ENCODE measurements at places on chromosomes 7 and 10.

DNA sequence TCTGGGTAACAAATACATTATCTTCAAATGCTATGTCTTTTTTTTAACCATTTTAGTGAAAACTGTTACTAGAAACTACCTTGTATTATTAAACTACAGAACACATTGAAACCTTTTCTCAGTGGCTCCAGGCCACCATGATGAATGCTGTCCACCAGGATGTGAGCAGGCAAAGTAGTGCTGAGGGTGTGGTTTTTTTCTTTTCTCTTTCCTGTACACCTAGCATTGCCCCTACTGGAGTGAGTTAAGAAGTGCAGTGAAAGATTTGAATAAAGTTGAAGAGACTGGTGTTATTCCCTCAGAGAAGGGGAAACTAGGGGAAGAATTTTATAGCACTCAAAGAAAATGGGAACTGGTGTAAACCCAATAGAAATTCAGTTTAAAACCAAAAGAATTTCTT lies 120.0 kb upstream of the SAMD8 start:
- no peak for DNase-seq

- no peak for DNase-seq
Observed at GRCh38 chr7:5425507-5426225, 2.0 kb upstream of the TNRC18 start.

DNA sequence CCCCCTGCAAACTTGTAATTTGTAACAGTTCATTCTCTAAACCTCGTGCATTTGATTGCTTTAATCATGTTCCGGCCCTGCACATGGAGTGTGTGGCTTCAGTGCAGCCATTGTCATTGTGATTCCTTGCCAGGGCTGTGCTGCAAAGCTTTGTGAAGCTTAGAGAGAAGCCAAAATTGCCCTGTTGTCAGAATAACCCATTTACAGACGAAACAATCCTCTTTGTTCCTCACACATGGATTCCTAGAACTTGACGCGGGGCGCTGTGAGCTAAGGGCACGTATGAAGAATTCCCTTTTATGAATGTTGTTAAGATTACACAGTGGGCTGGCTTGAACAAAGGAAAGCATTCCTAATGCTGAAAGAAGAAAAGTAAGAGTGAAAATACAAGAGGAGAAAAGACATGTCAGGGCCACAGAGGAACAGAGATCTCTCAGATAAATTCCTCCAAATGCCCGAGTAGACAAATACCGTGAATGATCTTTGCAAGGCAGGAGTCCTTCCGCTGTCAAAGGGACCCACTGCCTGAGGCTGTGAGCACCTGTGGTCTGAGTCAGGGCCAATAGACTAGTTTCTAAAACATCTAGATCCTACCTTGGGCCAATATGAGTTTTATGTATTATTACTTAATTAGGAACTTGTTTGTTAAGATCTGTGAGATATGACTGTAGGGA lies 205.4 kb upstream of the C7orf33 start:
- DNase-seq, result no peak

DNA sequence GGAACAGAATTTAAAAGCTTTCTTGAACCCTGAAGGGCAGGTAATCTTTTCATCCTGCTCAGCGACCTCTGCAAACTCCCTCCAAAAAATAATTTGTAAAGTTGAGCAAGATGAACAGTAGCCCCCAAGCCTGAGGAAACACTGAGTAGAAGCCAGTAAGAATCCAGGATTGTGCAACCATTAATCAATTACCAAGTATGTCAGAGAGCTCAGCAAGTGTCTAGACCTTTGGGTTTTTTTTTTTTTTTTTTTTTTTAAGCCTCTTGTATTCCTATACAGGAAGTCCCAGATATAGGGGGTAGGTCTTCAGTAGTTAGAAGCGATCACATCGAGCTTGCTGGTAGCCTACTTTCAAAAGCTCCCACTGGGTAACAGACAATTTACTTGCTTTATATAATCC lies 155.2 kb downstream of the DGKI start:
- no peak for DNase-seq

GRCh38 chr7:43844662-43845061 lies 24.7 kb downstream of the MRPS24 start:
- DNase-seq, result no peak

- no peak for DNase-seq
Observed at GRCh38 chr10:30227481-30227880, 121.6 kb downstream of the MTPAP start.

- no peak for DNase-seq
Observed at GRCh38 chr7:30652698-30653641, 29.3 kb downstream of the CRHR2 start.

GRCh38 chr10:338171-339037 lies 203.1 kb downstream of the ZMYND11 start:
- DNase-seq, result no peak

GRCh38 chr7:46202379-46202778 lies 281.3 kb upstream of the IGFBP3 start:
- DNase-seq, result no peak

GRCh38 chr7:26675143-26675887 lies 189.1 kb downstream of the SKAP2 start:
- DNase-seq, result no peak

DNA sequence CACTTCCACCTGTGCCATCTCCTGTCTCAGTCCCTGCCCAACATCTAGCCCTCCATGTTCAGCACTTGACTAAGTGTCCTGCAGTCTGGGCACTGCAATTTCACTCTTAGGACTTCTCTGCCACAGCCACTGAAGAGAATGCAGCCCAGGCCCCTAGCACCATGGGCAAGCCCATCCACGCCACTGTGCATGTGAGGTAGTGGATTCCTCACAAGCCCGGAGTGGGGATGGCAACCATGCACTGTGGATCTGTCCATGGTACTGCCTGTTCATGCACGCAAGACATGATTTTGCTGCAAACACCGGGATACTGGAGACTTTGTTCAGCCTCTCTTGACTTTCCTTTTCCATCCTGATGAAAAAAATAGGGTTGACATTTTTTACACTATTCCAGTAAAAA lies 12.3 kb downstream of the DDC start:
- no peak for DNase-seq

GRCh38 chr7:45244981-45245380 lies 87.4 kb downstream of the RAMP3 start:
- DNase-seq, result no peak

- no peak for DNase-seq
Observed at GRCh38 chr10:3835770-3836169, 50.8 kb upstream of the KLF6 start.

GRCh38 chr10:104351919-104352318 lies 1.7 kb upstream of the CFAP58 start:
- DNase-seq, result no peak

DNA sequence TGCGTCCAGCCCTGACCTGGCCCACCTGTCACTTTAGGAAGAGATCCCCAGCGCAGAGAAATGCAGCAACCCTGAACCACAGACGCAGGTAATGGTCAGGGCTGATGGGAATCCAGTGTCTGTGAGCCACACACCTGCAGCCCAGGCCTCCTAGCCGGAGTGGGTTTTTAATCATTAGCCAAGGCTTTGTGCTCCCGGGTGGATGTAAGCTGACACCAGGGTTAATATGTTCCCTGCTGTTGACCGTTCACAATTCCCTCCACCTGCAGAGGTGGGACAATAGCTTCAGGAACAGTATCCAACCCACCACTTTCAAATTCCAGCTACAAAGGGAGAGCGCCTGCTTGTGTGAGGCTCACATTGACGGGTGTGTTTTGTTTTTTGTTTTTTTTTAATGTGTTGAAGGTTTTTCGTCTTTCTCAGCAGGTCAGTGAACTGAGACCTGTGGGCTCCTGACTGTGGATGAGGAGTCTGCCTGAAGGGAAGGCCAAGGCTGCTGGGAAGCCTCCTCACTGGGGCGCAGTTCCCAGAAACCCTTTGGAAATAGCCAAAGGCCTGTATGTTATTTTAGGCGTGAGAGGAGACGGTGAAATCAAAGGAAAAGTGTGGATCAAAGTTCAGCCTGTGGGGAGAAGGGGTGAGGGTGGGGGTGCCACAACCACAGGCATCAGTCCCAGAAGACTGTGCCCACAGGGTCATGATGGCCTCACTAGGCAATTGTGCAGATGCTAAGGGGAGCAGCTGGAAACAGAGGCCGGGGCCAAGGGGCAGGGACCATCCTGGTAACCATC lies 111.1 kb downstream of the TNS3 start:
- no peak for DNase-seq

- DNase-seq, result no peak
Observed at GRCh38 chr7:93941945-93942344, 20.4 kb downstream of the GNG11 start.

DNA sequence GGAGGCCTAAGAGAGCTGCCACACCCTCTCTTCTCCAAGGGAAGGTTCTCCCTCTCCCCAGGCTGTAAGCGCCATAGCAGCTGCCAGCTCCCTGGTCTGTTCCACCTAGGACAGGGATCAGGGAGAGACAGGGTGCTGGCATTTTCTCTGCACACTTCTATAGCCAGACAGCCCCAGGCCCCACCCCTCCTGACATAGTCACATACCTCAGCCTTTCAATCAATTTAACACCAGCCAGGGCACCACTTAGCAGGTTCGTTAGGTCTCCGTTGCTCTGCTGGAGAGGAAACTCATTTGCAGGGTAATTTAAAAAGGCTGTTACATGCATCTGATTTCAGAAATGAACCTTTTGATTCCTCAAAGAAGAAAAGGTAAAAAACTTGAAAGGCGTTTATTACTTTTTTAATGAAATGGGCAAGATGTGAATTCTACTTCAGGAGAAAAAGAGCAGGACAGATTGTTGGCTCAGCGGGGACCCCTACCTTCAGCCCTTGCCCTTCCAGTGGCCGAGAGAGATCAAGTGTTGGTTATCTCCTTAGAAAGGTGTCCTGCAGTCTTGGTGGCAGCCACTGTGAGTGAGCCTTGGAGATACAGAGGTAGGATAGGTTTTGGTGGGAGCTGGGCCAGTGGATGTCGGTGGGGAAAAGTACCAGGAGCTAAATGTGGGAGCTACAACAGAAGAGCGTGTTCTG lies 180.5 kb upstream of the GALNT17 start:
- no peak for DNase-seq

DNA sequence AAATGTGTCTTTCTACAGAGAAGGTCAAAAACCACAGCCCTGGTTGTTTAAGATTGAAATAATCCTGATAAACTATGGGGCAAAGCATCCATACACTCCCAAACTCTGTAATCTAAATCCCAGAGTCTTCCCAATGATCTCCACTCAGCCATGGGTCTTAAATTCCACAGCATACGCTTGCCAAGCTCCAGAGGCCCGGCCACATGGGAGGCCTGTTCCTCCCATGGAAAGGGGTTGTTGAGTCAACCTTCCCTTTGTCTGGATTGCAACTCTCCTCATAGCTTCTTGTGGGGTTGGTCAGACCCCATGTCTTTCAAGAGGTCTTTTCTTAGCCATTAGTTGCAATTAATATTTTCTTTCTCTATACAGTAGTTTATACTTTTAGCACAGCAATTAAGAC lies 718 bp upstream of the STEAP4 start:
- no peak for DNase-seq

GRCh38 chr10:110610308-110610774 lies 33.8 kb upstream of the RBM20 start:
- DNase-seq, result peak; percentile 7

- no peak for DNase-seq
Observed at GRCh38 chr10:19699299-19699698, 116.9 kb upstream of the PLXDC2 start.

DNA sequence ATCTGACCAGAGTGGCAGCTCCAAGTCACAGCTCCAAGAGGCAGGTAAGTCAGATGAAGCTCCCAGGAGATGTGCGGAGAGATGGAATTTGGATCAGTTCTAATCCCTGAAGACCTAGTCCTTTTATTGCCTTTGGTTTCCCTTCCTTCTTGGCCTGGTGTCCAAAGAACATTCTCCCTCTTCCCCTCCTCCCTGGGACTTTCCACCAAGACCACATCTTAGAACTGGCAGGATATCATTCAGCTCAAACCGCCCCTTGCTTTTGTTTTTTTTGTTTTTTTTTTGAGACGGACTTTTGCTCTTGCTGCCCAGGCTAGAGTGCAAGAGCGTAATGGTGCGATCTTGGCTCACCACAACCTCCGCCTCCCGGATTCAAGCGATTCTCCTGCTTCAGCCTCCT lies 190.8 kb downstream of the GFRA1 start:
- no peak for DNase-seq

GRCh38 chr7:151005566-151005965 lies 14.7 kb downstream of the NOS3 start:
- DNase-seq, result no peak

DNA sequence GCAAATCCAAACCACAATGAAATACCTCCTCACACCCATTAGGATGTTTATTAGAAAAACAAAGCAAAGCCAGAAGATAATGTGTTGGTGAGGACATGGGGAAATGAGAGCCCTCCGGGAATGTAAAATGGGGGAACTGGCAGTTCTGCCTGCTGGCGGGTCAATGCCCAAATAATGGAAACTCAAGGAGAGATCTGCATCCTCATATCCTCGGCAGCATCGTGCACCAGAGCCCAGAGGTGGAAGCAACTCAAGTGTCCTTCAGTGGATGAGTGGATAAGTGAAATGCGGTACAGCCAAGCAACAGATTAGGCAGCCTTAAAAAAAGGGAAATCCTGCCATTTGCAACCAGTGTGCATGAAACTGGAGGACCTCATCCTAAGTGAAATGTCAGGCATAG lies 325.2 kb downstream of the WDR37 start:
- DNase-seq, result no peak

GRCh38 chr7:140640060-140640637 lies 464 bp downstream of the DENND2A start:
- DNase-seq, result no peak

DNA sequence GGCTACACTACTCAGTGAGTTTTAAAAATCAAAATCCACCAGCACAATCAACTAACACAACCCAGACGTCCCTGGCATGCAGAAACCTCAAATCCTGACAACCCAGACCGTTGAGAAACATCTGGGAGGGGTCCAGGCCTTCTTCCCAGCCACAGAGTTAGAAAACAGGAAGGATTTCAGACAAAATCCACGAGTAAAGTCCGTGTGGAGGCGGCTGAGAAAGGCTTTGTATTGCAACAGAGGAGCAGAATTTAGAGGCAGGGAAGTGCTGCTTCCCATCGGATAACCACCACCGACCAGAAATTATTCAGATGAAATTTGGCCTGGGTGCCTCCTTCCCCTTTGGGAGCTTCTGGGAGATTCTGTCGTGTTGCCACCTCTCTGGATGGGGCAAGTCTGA lies 61.5 kb downstream of the TNS3 start:
- no peak for DNase-seq

GRCh38 chr7:124056234-124056633 lies 23.4 kb upstream of the TMEM229A start:
- DNase-seq, result no peak

- no peak for DNase-seq
Observed at GRCh38 chr7:47988496-47989386, 9.3 kb upstream of the HUS1 start.

- DNase-seq, result no peak
Observed at GRCh38 chr10:105538874-105539273, 897.8 kb downstream of the SORCS3 start.

DNA sequence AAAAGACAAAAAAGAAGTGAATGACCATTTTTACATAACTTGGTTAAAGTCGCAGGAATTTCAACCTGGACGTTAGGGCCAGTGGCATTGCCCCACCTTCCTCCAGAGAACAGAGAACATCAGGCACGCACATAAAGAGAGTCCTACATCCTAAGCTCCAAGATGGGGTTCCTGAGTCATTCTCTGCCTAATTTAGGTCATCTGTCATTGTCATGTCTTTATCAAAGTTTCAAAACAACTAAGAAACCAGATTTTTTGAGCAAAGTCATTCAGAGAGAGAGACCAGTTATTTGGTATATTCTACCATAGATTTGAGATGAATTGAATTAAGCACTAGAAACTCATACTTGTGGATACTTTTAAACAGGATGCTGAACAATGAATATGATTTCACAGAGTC lies 241.7 kb downstream of the CALN1 start:
- no peak for DNase-seq
